ENCODE measurements at places on chromosomes 13 and 19.

GRCh38 chr19:11264452-11265176 is 2.3 kb upstream of the DOCK6 start:
- DNase-seq: no peak

DNA sequence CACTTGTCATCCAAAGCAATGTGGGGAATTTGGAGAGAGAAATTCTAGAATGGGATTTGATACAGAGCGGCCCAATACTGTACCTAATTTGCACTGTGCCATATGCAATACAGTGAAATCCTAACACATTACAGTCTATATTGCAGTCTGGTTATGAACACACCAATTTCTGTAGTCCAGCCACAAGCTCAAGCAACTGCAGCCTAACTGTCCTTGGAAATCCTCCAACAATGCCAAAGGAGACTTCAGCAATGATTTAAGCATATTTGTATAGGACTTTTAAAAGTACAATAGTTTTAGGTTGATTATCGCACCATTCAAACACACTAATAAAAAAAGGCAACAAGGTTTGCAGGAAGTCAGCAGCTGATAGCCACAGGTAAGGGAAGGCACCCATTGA is 17.3 kb downstream of the DIAPH3 start:
- DNase-seq: no peak

DNA sequence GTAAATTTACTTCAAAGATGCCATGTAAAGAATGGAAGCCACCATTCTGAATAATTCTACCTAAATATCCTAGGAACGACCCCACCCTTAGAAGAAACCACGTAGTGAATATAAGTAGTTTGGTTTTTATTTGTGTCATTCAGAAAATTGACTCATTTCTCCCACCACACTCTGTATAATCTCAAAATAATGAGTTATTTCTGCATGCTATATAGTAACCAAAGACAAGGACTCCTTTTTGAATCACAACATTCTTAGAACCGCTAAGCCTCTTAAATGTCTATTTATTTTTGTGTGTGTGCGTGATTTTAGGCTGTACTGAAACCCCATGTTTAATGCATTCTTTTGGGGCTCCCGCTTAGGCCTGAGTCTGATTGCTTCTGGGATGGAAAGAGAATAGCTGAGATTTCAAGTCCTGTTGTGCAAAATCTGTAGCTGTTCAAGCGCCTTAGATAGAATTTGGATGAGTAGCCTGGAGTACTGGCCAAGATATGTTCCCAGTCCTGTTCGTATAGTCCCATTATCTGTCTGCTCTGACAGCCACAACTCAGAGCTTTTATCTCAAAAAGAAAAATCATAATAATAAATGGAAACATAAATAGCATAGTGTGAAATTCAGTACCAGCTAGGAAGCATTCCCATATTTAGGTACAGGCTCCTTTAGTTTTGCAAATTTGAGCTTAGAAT is 532.4 kb upstream of the NBEA start:
- no peak for DNase-seq

DNA sequence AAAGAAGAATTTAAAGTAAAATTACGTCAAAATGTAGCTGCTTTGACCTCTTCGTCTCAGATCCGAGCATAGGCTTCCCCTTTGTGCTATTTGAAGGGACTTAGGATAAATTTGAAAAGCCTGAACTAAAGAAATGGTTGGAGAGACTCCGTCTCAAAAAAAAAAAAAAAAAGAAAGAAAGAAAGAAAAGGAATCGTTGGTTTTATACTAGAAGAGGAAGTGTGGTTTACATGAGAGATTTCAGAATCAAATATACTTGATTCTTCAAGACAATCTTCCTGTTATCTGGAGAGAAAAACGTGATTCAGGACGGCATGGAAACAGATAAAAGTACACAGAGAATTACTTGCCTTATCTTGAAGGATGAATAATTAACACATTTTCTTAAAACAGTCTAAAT is 474 bp upstream of the ZNF780B start:
- DNase-seq: no peak

All from activated CD4-positive, CD25-positive, alpha-beta regulatory T cell treated with anti-CD3 and anti-CD28 coated beads, Interleukin-2, amount 50 U/mL, for 72 hours (primary cell).